Stimulated activated CD4-positive, alpha-beta T cell treated with anti-CD3 and anti-CD28 coated beads, Interleukin-12 subunit alpha, Interleukin-12 subunit beta, amount 100 ng/mL, for 48 hours (primary cell): ENCODE measurements at places on chromosomes 6 and 20.

GRCh38 chr20:21302664-21303060 is 469 bp upstream of the XRN2 start:
- no peak for DNase-seq

DNA sequence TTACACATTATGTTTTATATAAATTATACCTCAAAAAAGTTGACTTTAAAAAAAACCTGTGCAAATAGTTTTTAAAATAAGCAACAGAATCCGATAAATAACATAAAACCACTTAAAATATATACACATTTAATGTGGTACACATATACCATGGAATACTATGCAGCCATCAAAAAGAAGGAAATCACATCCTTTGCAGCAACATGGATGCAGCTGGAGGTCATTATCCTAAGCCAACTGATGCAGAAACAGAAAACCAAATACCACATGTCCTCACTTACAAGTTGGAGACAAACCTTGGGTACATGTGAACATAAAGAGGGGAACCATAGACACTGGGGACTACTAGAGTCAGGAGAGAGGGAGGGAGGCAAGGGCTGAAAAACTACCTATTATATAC is 4.0 kb upstream of the DEFB121 start:
- no peak for DNase-seq

GRCh38 chr6:48541649-48542048 is 430.7 kb upstream of the PTCHD4 start:
- no peak for DNase-seq

DNA sequence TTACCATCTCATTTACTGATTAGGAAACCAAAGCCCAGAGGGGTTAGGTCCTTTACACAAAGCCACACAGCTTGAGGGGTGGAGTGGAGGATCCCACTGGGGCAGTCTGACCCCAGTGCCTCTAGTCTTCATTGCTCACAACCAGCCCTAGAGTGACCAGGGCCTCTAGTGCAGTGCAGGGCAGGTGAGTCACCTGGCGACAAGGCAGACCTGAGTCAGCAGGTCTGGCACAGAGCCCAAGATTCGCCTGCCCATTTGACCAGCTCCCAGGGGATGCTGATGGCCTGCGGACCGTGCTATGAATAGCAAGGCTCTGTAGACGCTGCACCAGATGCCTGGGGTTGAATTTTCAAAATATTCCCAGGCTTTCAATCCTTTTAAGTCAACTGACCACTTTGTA is 29.9 kb downstream of the CDH26 start:
- no peak for DNase-seq

- DNase-seq: no peak
Observed at GRCh38 chr6:155387481-155387880, 68.2 kb downstream of the NOX3 start.

DNA sequence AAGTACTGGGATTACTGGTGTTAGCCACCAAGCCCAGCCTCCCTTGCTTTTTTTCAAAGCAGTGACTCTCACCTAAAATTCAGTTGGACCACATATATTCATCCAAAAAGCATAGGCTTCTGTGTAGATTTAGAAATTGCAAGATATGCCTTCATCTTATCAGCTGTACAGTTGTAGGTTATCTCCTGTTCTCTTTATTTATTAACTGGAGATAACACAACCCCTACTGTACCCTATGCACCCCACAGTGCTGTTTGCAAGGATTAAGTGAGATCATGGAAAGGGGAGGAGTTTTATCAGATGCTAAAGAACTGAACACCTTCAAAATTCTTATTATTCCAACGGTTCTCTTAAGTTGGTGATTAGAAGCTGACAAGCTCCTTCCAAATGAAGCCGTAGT is 164.4 kb upstream of the JARID2 start:
- no peak for DNase-seq
